ENCODE measurements at places on chromosomes 1 and 21.

- no peak for DNase-seq
Measured at GRCh38 chr1:80293818-80294217, 1287.3 kb upstream of the ADGRL4 start.

DNA sequence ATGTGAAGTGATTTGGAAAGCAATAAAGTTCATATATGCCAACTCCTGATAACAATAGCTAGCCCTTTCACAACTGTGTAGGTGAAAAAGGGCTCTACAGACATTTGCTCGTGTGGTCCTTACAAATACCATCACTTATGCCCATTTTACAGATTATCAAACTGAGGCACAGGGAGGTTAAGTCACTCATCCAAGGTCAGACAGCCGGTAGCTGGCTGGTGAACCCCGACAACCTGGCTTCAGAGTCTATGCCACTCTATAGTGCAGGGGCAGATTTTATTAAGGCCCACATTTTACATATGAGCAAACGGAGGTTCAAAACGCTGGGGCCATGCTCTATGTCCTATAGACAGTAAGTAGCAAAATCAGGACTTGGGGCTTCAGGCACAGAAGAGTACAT lies 280.5 kb downstream of the RRAGC start:
- DNase-seq, result no peak

DNA sequence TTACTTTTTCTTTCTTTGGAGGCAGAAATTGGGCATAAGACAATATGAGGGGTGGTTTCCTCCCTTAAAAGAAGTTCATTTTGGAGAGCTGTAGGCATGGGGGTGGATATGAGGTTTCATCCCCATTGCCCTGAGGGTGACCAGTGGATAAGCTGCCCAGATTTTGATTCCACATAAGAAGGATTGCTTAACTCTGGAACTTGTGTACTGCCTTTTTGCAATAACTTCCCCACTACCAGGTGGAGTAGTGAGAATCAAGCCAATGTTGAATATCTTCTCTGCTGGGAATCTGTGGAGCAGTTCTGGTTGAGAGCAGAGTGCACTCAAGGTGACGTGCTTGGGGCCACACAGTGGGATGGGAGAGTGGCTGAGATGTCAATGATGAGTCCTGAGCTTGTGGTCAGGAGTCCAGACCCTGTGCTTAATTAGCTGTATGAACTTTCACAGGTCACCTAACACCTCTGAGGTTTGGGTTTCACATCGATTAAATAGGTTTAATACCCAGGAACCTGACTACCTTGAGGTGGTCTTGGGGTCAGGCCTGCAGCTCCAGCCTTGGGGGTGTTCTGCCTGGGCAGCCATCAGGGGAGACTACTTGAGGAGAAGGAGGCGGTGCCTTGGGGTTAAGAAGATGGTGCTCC lies 152.9 kb downstream of the FCRL5 start:
- DNase-seq, result no peak

DNA sequence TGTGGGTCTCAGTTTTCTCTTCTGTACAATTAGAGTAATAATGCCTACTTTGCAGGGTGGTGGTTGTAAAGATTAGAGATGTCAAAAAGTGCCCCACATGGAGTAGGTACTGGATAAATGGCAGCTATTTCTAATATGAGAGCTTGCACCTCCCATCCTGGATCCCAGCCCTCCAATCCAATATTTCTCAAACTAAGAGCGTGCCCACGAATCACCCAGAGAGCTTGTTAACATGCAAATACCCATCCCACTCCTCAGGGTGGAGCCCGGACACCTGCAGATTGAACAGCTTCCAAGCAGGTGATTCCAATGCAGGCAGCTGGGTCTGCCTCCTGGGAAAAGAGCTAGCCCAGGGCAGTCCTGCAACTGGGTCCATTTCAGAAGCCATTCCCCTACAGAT lies 33.0 kb downstream of the LRRN2 start:
- no peak for DNase-seq

- DNase-seq, result no peak
Measured at GRCh38 chr1:110897681-110898080, 24.7 kb downstream of the CD53 start.

DNA sequence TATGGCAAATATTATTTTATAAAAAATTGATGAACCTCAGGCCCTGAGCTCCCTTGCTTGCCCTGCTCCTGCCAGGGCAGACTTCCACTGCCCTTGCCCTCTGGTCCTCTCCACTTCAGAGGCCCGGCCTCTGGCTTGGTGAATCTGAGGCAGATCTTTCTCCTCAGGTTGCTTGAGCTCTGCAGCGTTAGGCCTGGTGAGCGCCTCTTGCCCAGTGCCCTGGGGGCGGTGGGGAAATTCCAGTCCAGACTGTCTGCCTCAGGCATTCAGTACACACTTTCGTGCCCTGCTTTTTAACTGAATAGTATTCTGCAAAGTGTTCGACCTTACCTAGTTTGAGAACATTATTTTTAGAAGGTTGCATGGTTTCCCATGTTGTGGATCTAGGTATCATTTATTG lies 98.2 kb downstream of the PCBP3 start:
- no peak for DNase-seq

DNA sequence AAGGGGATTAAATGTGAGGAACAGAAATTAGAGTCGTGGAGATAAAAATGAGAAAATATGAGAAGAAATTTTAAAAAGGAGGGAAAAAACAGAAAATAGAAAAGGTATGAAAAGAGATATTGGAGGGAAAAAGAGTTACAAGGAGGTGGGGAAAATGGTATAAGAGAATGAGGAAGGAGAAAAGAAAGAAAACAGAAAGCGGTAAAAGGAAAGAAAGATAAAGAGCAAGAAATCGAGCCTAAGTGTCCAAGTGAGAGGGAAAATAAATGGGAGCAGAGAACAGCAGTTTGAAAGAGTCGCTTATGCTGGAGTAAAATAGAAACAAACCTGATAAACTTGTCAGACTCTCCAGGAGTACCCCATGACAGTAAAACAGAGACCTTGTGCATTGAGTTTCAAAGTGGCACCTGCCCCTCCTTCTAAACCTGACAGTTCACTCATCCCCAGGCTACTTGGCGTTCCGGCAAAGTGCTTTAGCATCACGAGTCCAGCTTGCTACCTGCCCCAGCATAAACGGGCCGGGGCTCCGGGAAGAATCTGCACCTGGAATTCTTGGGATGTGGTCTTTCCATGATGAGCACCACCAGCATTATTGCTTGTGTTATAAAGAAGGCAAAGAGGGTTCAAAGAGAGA lies 585 bp downstream of the NEGR1 start:
- no peak for DNase-seq

DNA sequence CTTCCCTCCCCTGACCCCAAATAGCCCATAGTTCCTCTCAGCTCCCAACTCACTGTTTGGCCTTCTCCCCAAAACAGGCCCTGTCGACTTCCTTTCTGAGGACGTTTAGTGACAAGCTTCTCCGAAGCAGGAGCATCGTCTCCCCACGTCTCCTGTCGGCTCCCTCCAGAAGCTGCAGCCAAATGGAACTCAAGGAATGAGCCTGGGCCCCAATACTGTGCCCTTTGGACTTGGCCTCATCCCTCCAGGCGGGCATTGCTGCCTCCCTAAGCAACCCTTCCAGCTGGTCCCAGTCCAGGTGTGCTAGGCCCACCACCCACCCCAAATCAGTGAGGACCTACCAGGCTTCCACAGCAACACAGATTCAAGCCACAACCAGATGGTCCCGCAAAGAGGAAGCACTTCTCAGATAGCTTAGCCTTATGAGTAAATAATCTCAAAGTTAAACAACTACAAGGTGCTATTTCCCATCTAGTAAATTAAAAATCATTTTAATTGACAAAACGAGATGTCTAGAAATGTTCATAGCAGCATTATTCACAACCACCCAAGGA lies 33.0 kb downstream of the ACOT7 start:
- no peak for DNase-seq

- no peak for DNase-seq
Measured at GRCh38 chr1:31154000-31154631, 85.6 kb downstream of the NKAIN1 start.

Data from hepatic stellate cell (primary cell).